ENCODE measurements at places on chromosomes 4 and X.

GRCh38 chr4:25103418-25103817 is 56.8 kb downstream of the SEPSECS start:
- no peak for DNase-seq

- peak; percentile 51 for DNase-seq
These were observed 561 bp upstream of the N4BP2 start for GRCh38 chr4:40055863-40056715.

- peak; percentile 48 for DNase-seq
These were observed 187.7 kb downstream of the RAP1GDS1 start for GRCh38 chr4:98448908-98449307.

- no peak for DNase-seq
These were observed 399.6 kb downstream of the NLGN4X start for GRCh38 chrX:5829060-5829459.

DNA sequence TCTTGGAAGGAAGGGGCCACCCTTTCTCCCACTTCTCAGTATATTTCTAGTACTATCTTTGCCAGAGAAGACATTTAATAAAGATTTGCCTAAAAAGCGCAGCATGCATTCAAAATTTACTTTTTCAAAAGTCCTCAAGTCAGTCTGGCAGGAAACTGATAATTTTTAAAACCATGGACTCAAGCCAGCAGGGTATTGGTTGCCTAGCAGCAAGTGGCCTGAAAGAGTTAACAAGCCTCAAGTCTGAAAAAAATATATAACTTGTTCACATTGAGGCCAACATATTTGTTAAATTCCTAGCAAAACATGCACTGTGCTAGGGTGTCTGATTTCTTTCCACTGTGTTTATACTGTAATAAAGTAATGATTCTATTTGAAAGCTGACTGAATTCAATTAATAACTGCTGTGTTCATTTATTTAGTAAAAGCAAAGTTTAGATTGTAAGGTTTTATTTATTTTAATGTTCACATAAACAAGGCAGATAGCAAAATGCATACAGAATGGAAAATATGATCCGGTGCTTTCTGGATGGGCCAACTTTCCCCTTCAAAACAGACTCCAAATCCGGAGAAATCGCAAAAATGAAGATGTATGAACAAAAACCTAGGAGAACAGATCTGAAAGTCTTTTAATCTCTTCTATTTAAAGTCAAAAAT is 218.5 kb upstream of the FGF13 start:
- no peak for DNase-seq

DNA sequence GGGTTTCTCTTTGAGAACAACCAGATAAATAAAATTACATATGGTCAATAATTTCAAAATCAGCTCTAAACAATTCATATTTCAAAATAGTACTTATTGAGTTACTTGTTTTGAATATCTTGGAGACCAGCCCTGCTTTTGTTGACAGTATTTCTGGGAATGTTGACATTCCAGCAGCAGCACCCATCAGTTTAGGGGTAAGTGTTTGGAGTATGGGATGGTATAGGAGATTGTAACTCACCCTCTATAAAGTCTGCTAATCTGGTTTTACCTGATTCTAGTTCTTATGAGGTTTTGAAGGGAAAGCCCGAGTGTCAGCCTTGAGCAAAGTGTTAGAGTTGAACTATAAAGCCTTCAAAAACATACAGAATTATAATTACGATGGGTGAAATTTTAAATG is 139.2 kb upstream of the ANKRD50 start:
- DNase-seq, result no peak

DNA sequence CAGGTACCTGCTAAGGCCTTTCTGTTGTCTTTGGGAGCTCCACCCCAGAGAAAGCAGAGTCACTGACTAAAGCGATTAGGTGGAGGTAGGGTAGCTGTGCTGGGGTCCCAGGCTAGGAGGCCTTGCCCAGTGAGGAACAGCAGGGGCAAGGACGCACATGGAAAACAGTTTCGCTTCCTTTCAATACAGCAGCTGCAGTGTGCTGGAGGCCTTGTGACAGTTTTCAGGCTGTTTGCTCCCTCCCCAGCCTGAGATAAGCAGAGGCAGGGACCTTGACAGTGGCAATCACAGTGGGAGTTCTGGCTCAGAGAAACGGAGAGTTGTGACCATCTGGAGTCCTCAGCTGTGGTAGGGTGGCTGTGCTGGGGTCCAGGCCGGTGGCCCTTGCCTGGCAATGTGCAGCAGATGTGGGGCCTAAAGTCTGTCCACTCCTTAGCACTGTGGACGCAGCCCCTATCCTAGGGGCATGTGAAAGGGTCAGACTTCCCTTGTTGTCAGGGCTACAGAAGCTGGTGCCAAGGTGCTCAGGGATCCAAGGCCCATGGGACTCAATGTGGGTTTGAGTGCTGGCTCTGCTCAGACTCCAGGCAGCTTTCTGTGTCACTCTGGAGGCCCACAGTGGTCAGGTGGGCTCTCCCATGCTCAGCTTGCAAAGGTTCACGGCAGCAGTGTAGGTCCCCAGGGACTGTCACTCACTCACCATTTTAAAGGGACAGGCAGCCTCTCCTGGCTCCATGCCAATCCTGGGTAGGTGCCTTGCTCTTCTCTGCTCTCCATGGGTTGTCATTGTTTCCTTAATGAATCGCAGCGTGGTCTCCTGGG is 534.9 kb upstream of the FMR1 start:
- no peak for DNase-seq
